ENCODE measurements at places on chromosomes 12 and 14.

GRCh38 chr14:64540208-64541202, at the start of gene HSPA2:
Gene HSPA2 (plus strand): TSS chr14:64540741. CDS start chr14:64540850, 109 bp downstream.
- peak; percentile 99 for DNase-seq

DNA sequence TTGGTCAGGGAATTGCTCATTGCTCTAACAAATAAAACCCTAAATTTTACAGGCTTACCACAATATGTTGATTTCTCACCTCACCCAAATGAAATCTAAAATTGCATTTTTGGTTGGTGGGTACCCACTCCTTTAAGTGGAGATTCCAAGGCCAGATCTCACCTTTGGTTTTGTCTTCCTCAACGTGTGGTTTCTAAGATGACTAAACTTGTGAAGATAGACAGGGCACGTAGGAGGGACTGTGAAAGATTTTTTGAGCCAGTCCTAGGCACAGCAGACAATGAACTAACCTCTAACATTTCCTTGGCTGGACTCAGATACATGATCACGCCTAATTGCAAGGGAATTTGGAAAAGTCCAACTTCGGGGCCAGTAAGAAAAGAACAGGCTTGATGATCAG, 1003.9 kb downstream of the FLRT2 start:
- no peak for DNase-seq

- DNase-seq, result no peak
Measured at GRCh38 chr12:31880340-31880739, 78.9 kb upstream of the RESF1 start.

GRCh38 chr14:36845356-36846012, 183.8 kb downstream of the PAX9 start:
- DNase-seq, result no peak

- peak; percentile 78 for DNase-seq
Measured at GRCh38 chr14:103103461-103104388, 9.2 kb downstream of the EXOC3L4 start.

GRCh38 chr14:60723116-60723906, 840 bp downstream of the SIX4 start:
- DNase-seq, result peak; percentile 22

GRCh38 chr14:58633831-58634230, 3.9 kb upstream of the DACT1 start:
- DNase-seq, result no peak

DNA sequence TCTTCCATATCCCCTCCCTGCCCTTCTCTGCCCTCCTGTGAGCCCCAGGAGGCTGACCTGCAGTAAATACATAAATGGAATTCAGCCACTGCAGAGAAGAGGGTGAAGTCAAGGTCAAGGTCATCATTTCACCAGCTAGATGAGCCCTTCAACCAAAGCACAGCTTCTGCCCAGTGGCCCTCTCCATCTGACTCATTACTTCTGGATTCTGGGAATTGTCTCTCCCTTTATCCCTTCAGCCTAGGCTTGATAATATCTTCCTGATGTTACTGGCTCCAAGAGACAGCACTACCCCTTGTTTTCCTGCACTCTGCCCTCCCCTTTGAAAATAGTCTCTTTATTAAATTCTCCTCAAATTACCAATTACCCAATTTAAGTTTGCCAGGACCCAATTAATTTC, 64.5 kb downstream of the TTC9 start:
- no peak for DNase-seq

- no peak for DNase-seq
Measured at GRCh38 chr12:112401903-112402498, 7.4 kb downstream of the RPL6 start.

GRCh38 chr14:60622210-60622916, 26.9 kb downstream of the SIX1 start:
- no peak for DNase-seq

- DNase-seq, result no peak
Measured at GRCh38 chr12:9951026-9951675, 19.0 kb upstream of the CLEC2A start.

DNA sequence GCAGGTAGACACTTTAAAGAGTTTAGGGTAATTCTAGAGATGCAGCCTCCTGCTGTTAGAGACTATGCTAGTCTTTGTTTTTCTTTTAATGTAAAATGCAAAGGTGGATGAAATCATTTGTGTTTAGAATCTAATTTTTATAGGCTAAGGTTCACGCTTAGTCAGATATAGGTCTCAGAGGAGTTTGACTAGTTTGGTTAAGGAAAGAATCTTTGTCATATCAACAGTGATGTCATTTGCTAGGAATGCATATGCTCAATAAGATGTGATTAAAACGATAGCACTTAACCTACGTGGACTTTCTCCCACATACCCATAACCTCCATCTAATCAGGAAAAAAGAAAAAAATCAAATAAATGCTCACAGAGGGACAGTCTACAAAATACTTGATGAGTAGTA, 859.3 kb upstream of the ATXN7L3B start:
- DNase-seq, result no peak

DNA sequence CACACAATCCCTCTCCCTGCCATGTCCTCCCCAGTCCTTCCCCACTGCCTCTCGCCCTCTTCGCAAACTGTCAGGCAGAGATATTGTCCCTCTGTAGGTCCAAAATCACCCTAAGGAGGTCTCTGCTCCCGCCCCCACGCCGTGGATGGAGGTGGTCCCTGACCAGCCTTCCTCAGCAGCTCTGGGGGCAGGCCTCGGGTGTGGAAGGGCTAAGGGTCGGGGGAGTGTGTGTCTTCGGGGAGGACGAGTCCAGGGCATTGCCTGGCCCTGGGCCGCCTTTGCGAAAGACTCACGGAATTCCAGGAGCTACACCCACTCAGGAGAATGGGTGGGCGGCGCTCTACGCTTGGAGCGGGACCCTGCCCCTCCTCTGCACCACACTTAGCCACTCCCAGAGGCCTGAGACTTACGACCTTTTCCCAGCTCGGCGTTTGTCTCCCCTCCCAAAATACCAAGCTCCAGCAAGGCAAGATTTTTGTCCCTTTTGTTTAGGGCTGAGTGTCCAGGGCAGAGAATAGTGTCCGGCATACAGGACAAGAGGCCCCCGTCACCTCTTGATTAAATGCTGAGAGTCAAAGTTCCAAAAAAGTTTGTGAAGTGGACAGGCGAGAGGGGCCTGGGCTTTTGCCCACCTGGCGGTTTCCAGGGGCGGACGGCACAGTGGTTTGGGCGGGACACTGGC, 881 bp downstream of the PYGL start:
- DNase-seq, result peak; percentile 81

- peak; percentile 43 for DNase-seq
Measured at GRCh38 chr12:62698701-62699101, 232.1 kb downstream of the MON2 start.

DNA sequence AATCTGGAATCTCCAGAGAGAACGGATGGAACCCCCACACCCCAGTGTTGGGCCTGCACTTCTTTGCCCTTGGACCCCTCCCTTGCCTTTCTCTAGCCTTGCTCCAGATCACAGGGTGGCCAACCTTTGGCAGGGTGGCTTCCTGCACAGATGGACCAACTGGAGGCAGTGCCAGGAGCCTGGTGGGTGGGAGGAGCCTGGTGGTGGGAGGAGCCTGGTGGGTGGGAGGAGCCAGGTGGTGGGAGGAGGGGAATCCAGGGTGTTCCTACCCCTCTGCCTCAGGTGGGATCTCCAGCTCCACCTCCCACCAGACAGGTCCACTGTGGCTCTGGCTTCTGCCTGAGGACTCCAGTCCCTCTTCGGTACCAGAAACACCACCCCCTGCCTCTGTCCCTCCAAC, 15.0 kb upstream of the ORAI1 start:
- no peak for DNase-seq

GRCh38 chr14:88326352-88327103, 3.5 kb upstream of the KCNK10 start:
- DNase-seq, result no peak

DNA sequence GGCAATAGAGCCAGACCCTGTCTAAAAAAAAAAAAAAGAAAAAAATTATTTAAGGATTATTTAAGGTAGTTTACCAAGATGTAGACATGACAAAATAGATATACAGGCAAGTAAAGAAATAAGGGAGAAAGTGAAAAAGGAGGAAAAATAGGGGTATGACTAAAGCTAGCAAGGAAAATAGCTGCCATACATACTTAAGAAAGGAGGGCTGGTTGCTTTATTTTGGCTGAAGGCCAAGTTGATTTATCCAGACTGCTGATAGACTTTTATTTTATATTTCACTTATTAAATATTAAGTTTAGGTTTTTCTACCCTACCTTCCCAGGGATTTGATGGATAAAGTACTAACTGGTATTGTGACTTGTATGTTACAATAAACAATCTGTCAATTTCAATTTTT, 8.3 kb upstream of the AEBP2 start:
- no peak for DNase-seq

DNA sequence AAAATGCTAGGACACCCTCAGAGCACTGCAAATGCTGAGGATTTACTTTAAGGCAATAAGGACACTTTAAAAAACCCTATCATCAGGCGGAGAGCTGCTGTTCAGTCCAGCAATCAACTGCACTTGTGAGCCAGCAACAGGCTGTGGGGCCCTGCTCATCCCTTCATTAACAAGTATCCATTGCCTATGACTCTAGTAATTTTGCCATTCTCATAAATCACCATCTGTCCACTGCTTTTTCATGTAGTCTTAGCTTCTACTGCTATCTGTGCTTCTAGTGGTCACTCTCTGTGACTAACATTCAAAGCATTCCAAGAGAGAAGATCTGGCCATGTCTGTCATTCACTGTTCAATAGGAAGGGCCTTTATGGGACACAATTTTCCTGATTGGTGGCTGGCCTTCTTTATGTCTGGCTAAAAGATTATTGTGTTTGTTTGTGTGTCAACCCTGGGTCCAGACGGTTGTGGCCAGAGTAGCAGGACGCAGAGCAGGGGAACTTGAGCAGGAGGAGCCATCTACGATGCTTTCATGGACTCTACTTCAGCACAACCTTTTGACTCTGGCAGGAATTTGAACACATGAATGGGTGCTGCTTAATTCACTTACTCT, 3.6 kb upstream of the KRAS start:
- no peak for DNase-seq

DNA sequence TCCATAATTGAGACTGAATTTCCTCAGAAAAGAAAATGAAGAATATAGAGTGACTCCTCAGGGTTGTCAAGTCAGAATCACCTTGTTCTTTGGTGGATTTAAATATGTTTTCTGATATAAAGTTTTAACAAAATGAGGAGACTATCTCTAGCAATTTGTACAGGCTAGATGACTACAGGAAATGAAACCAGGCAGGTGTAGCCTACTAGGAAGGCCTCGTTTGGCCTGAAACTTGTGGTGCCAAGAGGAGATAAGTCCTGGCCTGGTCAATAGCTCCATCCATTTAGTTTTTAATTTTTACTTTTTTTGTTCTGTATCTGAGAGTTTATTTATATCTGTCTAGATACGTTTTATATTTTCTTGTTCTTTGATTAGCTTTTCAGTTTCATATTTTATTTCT, 41.5 kb downstream of the SNAPC1 start:
- DNase-seq, result no peak

DNA sequence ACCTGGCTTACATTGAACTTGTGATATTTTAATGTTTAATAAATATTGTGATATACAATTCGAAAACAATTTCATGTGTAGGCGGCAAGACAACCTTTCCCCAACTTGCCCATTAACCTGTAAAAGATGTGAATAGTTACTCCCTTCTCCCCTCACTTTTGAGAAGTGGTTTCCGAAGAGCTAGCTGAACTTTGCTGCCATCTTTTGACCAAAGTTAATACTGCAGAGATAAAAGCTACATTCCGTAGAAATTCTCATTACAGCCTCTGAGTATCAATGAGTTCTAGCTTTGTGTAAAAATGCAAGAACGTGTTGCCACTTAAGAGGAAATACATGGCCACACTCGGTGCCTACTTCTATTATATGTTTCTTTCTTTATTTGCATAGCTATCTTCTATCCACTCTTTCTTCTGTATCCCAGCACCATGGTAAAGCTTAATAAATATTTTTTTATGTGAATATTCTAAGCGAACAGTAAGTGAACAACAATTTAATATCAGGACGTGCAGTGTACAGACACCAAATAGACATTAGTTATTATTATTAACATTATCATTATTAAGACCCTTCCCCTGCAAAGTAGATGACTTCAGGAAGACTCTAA, 105.1 kb upstream of the TMEM260 start:
- DNase-seq, result no peak

DNA sequence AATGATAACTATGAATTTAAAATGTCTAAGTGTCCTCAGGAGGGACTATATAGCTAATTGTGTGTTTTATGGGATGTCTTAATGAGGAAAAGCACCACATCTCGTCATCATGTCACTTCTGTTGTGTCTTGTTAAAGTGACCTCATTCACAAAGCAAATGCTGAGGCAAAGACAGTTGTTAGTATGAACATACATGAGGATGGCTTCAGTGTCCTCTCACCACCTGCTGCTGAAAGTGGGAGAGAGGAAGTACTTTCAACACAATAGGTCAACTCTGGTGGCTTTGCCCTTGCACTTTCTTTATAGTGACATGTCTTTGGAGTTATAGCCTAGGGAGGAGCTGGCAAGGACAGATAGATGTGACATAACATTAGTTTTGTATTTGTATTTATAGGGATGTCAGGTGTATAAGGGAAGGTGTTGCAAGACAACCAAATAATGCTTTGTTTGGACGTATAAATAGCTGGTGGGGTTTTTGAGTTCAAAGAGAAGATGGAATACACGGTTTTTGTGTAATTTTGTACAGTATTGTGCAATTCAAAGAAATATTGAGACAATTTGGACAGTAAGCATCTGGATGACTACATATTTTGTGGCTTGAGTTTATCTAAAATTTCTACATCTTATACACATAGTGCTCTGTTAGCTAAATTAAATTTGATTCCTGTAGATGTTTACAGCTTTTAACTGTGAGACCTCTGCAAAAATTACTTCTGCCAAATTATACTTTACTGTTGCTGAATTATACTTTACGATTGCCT, 131.7 kb upstream of the ATP2B1 start:
- DNase-seq, result no peak

DNA sequence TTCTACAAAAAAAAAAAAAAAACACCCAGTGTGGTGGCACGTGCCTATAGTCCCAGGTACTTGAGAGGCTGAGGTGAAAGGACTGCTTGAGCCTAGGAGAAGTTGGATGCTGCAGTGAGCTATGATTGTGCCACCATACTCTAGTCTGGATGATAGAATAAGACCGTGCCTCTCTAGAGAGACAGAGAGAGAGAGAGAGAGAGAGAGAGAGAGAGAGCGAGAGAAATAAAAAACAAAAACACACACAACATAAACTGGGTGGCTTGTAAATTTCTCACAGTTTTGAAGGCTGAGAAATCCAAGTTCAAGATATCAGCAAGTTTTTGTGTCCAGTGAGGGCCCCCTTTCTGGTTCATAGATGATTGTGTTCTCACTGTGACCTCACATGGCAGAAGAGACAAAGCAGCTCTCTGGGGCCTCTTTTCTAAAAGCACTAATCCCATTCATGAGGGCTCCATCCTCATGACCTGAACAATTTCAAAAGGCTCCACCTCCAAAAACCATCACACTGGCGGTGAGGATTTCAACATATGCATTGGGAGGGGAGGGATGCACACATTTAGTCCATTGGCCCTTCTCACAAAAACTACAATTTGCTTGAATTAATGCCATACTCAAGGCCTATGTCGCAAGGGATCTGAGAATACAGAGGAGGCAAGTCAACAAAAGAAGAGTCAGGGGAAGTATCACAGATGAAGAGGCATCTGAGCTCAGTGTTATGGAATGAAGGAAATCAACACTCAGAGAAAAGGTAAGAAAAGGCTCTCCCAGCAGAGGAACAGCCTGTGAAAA, 94.9 kb downstream of the PPM1H start:
- peak; percentile 93 for DNase-seq

GRCh38 chr12:52585946-52586345, 12.3 kb upstream of the KRT74 start:
- no peak for DNase-seq

- DNase-seq, result no peak
Measured at GRCh38 chr12:24895612-24896011, 53.3 kb downstream of the BCAT1 start.

GRCh38 chr12:47323802-47324201, 244.0 kb upstream of the AMIGO2 start:
- DNase-seq, result no peak
